ENCODE measurements at places on chromosomes 13 and 19. TPM values are rescaled to one million over a fixed set of nuclear protein-coding genes. Genes with fewer than 3 reads are reported as not detected.

CDC16 gene
- 34.3 TPM for polyA plus RNA-seq

GPR183 gene
- polyA plus RNA-seq: 6.6 TPM

IFNL1 gene
- polyA plus RNA-seq: 0.17 TPM

CARS2 gene
- 70.5 TPM for polyA plus RNA-seq

Measured in lung (tissue), 17 donors.